Cerebellum (tissue), 4 donors: ENCODE measurements at places on chromosomes 6 and 20. TPM values are rescaled to one million over a fixed set of nuclear protein-coding genes. Genes with fewer than 3 reads are reported as not detected.

Gene CLVS2
- total RNA-seq, result 35.0 TPM

Gene SCRT2
- total RNA-seq, result 2.9 TPM

Gene BTNL2
- 0.18 TPM for total RNA-seq

Gene ZBTB46
- total RNA-seq, result 20.3 TPM

Gene GINS1
- 12.1 TPM for total RNA-seq

Gene RIPOR3
- total RNA-seq, result 2.7 TPM

Gene IYD
- total RNA-seq, result not detected

Gene VPS52
- 37.8 TPM for total RNA-seq

Gene EFCAB8
- total RNA-seq, result not detected

Gene MMP24
- 50.1 TPM for total RNA-seq

Gene NOTCH4
- 6.9 TPM for total RNA-seq

Gene TFAP2B
- total RNA-seq, result 9.4 TPM

Gene WFDC10A
- not detected for total RNA-seq

Gene TTBK1
- 13.2 TPM for total RNA-seq

Gene POM121L2
- total RNA-seq, result not detected

Gene PGBD1
- total RNA-seq, result 12.0 TPM

Gene MCCD1
- not detected for total RNA-seq

Gene CRISP2
- 0.54 TPM for total RNA-seq

Gene MAN1A1
- total RNA-seq, result 31.1 TPM

Gene CENPQ
- 6.5 TPM for total RNA-seq

Gene TOP1
- 19.4 TPM for total RNA-seq

Gene DDO
- total RNA-seq, result 0.45 TPM

Gene POLR1C
- 20.9 TPM for total RNA-seq

Gene VGLL2
- total RNA-seq, result not detected

Gene CRYBG1
- total RNA-seq, result 0.91 TPM

Gene TFAP2A
- 17.1 TPM for total RNA-seq

Gene DNAH8
- total RNA-seq, result 0.09 TPM
